ENCODE measurements at places on chromosomes 3 and 15.

GRCh38 chr3:42659451-42660130 lies 6.1 kb downstream of the ZBTB47 start:
- no peak for DNase-seq

GRCh38 chr3:131453533-131453932 lies 49.2 kb downstream of the MRPL3 start:
- DNase-seq: no peak

- no peak for DNase-seq
Measured at GRCh38 chr3:23869977-23870662, 46.7 kb downstream of the NKIRAS1 start.

- no peak for DNase-seq
Measured at GRCh38 chr15:69628256-69629093, 175.9 kb downstream of the RPLP1 start.

GRCh38 chr3:174532216-174532615 lies 326.9 kb upstream of the NAALADL2 start:
- no peak for DNase-seq

DNA sequence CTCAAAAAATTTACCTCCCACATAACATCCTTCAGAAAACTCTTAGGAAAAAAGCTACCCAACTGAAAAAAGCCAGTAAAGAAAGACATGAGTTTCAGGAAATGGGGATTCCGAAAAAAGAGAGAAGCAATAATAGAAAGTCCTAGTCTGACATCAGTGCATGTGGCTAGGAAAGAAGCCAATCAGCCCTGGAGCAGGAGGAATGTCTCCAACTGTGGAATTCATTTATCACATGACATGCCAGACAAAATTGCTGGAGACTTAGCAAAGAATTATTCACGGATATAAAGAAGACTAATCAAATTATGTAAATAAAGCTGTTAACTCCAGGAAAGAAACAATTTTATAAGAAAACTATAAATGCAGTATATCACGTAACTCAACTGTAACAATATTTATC lies 258.9 kb upstream of the RARB start:
- DNase-seq: no peak

DNA sequence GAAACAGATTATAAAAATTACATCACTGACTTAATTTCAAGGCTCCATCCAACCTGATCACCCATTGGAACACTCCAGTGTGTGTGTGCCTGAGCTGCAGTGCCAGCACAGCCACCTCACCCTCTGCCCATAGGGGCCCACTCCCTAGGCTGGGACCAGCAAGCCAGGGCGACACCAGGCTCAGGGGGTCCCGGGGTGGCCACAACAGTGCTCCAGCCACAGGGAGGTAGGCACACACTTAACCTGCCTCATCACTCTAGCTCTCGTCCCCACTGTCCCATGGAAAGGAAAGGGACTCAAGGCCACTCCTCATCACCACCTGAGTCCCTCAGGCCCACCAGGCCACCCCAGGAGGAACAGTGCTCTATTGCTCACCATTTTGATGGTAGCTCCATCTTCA lies 24.9 kb downstream of the ZXDC start:
- no peak for DNase-seq

All from dermis microvascular lymphatic vessel endothelial cell (primary cell).